GOT3 (cell line): ENCODE measurements at places on chromosomes 4 and X.

GRCh38 chr4:66959207-66959606, 586.1 kb downstream of the CENPC start:
- no peak for DNase-seq

DNA sequence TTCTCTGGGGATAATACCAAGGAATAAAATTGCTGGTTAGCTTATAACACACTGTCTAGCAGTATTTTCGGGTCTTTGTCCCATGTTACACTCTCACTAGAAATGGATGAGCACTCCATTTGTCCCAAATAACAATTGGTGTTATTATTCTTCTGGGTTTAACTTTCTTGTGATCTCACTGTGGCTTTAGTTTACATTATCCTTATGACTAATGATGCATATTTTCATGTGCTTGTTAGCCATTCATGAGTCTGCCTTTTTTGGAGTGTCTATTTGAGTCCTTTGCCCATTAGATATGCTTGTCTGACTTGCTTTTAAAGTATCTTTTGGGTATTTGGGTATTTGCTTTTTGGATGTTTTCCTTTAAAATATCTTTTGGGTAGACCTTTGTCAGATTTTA, 372.9 kb upstream of the TENM3 start:
- no peak for DNase-seq

GRCh38 chrX:69503782-69504625, at the start of gene NALF2:
Gene NALF2, plus strand, starts transcription at chrX:69504326. Its CDS starts 957 bp downstream, at chrX:69505283.
- DNase-seq, result peak; percentile 5

DNA sequence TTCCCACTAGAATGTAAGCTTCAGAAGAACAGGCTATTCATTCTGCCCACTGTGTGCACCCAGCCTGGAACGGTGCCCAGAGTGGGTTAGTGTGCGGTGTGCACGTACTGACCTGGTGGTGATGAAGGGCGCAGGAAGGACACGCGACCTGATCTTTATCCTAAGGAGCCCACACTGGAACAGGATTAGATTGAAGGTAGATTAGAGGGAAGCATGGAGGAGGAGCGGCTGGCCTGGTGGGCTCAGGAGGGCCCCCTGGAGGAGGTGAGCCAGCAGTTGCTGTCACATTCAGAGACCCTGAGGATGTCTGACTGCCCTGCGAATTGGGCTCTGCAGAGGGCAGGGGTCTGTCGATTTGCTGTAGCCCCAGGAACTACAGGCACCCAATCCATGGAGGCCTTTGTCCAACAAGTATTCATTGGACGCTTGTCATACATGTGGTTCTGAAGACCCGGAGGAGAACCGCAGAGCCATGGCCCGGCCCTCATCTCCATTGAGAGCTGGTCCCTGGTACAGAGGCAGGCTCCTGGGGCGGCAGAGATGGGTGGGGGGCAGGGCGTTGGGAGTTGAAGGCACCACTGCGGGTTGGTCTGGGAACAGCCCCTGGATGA, 73.2 kb downstream of the HTRA3 start:
- DNase-seq, result no peak

DNA sequence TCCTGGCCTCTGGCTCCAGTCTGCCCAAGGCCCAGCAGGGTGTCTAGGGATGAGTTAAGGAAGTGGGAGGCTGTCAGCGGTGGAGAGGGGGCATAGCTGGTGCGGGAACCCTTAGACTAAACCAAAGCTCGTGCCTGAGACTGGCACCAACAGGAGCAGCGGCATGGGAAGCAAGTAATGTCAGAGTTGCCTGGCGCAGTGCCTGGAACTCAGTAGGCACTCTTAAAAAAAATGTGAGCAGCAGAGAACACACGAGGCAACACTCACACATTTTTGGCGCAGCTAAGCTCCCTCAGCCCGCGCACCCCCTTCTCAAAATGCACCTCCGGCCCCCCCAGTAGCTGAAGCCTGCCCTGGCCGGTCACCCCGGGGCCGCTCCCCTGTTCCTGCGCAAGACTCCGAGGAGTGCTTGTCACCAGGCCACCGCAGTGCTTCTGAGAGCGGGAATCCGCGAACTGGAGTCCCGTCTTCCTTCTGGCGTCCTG, 583 bp downstream of the GABRE start:
- DNase-seq, result no peak
